Activated CD4-positive, alpha-beta memory T cell treated with anti-CD3 and anti-CD28 coated beads, Interleukin-2, amount 10 ng/mL, durations not matched to agents 7 days and 5 days (primary cell): ENCODE measurements at places on chromosomes 2 and 18. TPM values are rescaled to one million over a fixed set of nuclear protein-coding genes. Genes with fewer than 3 reads are reported as not detected.

DNA sequence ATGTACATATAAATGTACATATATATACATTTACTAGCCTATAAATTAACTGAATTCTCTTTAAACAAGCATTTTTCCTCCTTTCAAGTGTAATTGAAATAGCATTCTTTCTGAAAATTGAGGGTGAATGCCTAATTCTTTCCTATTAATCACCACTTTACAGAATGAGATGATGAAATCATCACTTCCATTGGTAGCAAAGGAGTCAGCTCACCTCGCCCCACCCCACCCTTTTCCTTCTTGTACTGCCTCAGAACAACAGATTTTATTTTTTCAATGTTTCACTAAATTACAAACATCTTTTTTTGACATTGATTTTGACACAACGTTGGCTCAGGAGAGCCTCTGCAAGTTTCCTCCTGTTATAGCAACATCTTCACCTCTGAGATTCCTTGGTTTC lies 181.9 kb upstream of the CDH7 start:
- H3K4me1 ChIP-seq: no peaks in the 10 kb centered on the region
- no peak overlapping the region for H3K4me3 ChIP-seq
- no peaks in the 10 kb centered on the region for H3K27me3 ChIP-seq
- H3K27ac ChIP-seq: no peak overlapping the region
- DNase-seq: no peak

GRCh38 chr2:38835015-38835601 lies 40.6 kb downstream of the DHX57 start:
- H3K4me3 ChIP-seq: no peak overlapping the region
- no peak overlapping the region for H3K27ac ChIP-seq
- no peaks in the 10 kb centered on the region for H3K4me1 ChIP-seq
- no peaks in the 10 kb centered on the region for H3K27me3 ChIP-seq
- DNase-seq: no peak

- peak overlapping the region; percentile 10 for H3K4me3 ChIP-seq
- peaks cover 44% of the 10 kb centered on the region for H3K4me1 ChIP-seq
- peaks cover 7% of the 10 kb centered on the region for H3K36me3 ChIP-seq
- no peak overlapping the region for H3K27ac ChIP-seq
- H3K27me3 ChIP-seq: peaks cover 78% of the 10 kb centered on the region
These were observed 1.3 kb downstream of the SP9 start for GRCh38 chr2:174335988-174336500.

GRCh38 chr2:238776003-238776760 lies 71.7 kb upstream of the TWIST2 start:
- no peaks in the 10 kb centered on the region for H3K4me1 ChIP-seq
- H3K4me3 ChIP-seq: no peak overlapping the region
- no peak for DNase-seq
- no peak overlapping the region for H3K27ac ChIP-seq
- no peaks in the 10 kb centered on the region for H3K27me3 ChIP-seq
- no peaks in the 10 kb centered on the region for H3K36me3 ChIP-seq

DNA sequence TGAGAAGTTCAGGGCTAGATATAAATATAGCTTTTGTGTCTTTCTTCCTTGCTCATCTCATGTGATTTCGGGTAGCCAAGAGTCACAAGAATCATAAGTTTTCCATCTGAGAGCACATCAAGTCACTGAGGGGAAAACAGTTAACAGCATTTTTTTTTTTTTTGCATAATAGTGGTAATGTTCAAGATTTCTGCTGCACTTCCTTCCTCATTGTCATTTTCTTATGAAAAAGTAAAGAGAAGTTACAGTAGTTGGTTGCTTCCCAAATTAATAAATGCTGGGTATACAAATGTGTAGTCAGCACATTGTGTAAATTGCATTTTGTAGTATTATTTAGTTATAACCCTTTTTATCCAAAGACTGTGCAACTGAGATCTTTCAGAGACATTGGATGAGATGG lies 93.6 kb downstream of the ZEB2 start:
- H3K27me3 ChIP-seq: no peaks in the 10 kb centered on the region
- H3K27ac ChIP-seq: no peak overlapping the region
- DNase-seq: no peak
- peaks cover 6% of the 10 kb centered on the region for H3K4me1 ChIP-seq
- no peak overlapping the region for H3K4me3 ChIP-seq
- H3K36me3 ChIP-seq: peaks cover 21% of the 10 kb centered on the region

- peaks cover 51% of the 10 kb centered on the region for H3K4me1 ChIP-seq
- H3K4me3 ChIP-seq: no peak overlapping the region
- DNase-seq: no peak
- no peaks in the 10 kb centered on the region for H3K36me3 ChIP-seq
These were observed 22.9 kb upstream of the GPR55 start for GRCh38 chr2:230947908-230948365.

- DNase-seq: peak; percentile 65
- no peaks in the 10 kb centered on the region for H3K36me3 ChIP-seq
- peaks cover 36% of the 10 kb centered on the region for H3K4me1 ChIP-seq
- H3K4me3 ChIP-seq: peak overlapping the region; percentile 4
These were observed 10.2 kb downstream of the PROKR1 start for GRCh38 chr2:68653538-68653982.

HOXD8 gene
- total RNA-seq: not detected

LHCGR gene
- not detected for total RNA-seq

FAM237A gene
- not detected for total RNA-seq
